Kidney (tissue), 22 donors: ENCODE measurements at places on chromosomes 3 and 15. TPM values are rescaled to one million over a fixed set of nuclear protein-coding genes. Genes with fewer than 3 reads are reported as not detected.
A peak's percentile ranks its signal among the peaks of the same experiment; 100 is the strongest.

The PAQR5 gene
- polyA plus RNA-seq: 32.7 TPM

The MEX3B gene
- 0.28 TPM for polyA plus RNA-seq

The PLAAT1 gene
- polyA plus RNA-seq: 0.39 TPM

The NUP210 gene
- polyA plus RNA-seq: 5.6 TPM

The GOLGA8M gene
- polyA plus RNA-seq: 0.95 TPM

The TRA2B gene
- 66.8 TPM for polyA plus RNA-seq

The CD200 gene
- polyA plus RNA-seq: 8.5 TPM

GRCh38 chr3:42841332-42841731 is 32.1 kb downstream of the ACKR2 start:
- DNase-seq: no peak

DNA sequence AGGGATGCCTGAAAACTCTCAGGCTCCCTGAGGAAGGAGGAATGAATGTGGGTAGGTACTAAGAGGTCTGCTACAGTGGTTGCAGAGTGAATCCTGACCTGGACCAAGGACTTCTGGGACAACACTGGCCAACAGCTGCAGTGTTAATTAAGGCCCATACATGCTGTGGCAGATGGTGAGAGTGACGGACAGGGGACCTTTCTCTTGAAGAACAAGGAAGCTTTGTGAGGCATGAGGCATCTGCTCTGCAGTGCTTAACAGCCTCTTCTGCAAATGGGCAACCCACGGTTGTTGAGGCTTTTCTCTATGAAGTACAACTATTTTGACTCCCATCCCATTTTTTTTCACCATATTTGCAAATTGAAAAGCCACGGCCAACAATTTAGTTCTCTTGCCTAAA is 26.6 kb upstream of the ACAN start:
- DNase-seq: no peak

DNA sequence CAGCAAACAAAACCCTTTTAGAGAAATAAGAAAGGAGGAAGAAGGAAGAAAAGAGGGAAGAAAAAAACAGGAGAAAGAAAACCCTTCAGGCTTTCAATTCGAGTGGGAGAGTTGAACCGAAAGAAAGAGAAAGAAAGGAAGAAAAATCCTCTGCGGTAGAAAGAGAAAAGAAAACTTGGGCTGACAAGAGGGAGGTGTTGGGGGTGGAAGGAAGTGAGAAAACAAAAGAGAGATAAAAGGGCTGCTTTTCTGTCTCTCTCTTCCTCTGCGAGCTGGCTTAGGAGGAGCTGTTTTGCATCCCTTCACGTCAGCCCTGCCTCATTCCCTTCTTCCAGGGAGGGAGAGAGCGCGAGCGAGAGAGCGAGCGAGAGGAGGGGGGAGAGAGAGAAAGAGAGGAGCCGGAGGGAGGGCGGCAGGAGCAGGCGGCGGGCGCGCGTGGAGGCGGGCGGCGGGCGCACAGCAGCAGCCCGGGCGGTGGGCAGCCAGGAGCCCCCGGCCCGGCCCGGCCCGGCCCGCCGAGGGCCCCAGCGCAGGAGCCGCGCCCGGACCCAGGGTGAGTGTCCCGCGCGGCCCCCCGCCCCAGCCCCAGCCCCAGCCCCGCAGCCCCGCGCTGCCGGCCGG is at the start of gene ZNF710:
Gene ZNF710 (plus strand): TSS at position 263 of the 621 bp plus-strand sequence. CDS start 65,814 bp downstream, outside the sequence.
- peak; percentile 78 for DNase-seq

GRCh38 chr3:67302489-67302888 is 304.4 kb downstream of the KBTBD8 start:
- no peak for DNase-seq

GRCh38 chr15:63109920-63110319 is 11.7 kb upstream of the LACTB start:
- DNase-seq: no peak
